CD4-positive, alpha-beta T cell treated with Interleukin-2 at 100 ng/mL for 4 hours (primary cell): ENCODE measurements at places on chromosomes 5 and 9.

DNA sequence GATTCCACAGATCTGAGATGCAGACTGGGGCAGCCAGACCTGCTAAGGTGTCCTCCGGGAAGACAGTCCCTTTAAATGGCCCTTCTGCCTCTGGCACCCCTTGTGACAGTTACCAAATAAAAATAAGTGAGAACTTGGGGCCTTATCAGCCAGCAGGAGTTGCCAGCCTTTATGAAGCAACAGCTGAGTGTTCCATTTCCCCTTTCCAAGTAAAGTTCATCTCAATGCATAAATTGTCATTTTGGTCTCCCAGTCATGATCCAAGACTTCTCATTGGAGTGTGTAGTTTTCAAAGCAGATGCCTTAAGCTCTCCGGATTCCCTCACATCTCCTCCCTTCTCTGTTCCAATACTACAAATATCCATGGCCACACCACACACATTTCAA lies 4.1 kb downstream of the PTCH1 start:
- no peak for DNase-seq

- no peak for DNase-seq
Measured at GRCh38 chr5:61256474-61256873, 75.6 kb upstream of the ZSWIM6 start.

GRCh38 chr9:75071530-75072122 lies 16.3 kb downstream of the NMRK1 start:
- peak; percentile 63 for DNase-seq

GRCh38 chr5:74296685-74297408 lies 343.7 kb downstream of the ENC1 start:
- no peak for DNase-seq

GRCh38 chr5:34447424-34447823 lies 208.7 kb upstream of the RAI14 start:
- no peak for DNase-seq

- no peak for DNase-seq
Measured at GRCh38 chr9:136865041-136865767, 904 bp downstream of the EDF1 start.

GRCh38 chr5:143833177-143833576 lies 21.2 kb downstream of the HMHB1 start:
- DNase-seq, result no peak

DNA sequence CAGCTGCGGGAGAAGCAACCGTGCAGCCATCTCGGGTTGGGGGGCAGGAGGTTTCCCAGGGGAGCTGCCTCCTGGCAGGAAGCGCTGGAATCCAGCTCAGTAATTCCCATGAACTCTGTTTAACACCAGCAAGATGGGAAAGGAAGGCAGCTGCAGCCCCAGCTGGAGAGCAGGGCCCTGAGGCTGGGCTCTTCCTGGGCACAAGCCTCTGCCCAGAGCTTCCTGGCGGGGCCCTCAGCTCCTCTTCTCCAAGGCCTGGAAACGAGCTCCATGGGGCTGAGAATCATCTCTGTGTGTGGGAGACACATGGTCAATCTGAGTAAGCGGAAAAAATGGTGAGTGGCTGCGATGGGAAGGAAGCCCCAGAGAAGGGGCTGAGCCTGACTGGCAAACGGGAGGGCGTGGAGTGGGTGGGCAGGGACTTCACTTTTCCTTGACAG lies 6.3 kb downstream of the MRPL36 start:
- no peak for DNase-seq

GRCh38 chr9:132543960-132544359 lies 38.4 kb upstream of the BARHL1 start:
- no peak for DNase-seq
